ENCODE measurements at places on chromosomes 3 and 15.

- DNase-seq: peak; percentile 33
Observed at GRCh38 chr3:157089455-157090221, 70.3 kb downstream of the CCNL1 start.

DNA sequence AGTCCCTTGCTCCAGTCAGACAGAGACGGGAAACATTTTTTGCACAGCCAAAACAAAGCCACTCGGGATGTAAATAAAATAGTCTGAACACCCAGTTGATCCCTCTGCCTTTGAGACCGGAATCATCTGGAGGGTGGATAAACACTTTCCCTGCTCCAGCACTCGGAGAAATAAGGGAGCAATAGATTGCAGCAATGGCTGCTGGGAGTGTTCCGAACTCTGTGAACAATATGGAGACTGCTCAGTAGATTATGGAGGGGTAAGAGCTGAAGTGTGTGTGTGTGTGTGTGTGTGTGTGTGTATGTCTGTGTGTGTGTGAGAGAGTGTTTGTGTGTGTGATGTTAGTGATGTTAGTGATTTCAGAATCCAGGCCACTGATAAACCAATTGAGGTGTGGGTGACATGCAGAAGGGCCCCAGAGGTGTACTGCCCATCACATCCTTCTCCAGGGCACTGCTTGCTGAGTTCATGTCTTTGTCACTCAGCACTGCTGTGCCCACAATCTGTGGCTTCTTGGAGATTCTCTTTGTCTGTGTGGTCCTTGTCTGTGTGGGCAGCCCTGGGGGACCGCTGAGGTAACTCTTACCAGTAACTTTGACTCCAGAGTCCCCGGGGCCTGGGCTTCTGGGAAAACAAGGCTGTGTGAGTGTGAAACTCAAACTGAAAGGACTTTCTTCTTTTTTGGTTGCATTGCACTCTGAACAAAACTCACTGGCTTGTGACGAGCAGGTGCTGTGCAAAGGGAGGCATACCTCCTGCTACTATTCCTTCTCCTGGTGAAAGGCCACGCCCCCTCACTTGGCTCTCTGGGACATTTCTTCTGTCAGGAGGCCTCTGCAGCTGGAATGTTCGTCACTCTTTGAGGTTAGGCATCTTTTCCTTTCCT, 23.0 kb downstream of the CRYGS start:
- no peak for DNase-seq

GRCh38 chr3:193230610-193231009, 10.4 kb upstream of the PLAAT1 start:
- no peak for DNase-seq

DNA sequence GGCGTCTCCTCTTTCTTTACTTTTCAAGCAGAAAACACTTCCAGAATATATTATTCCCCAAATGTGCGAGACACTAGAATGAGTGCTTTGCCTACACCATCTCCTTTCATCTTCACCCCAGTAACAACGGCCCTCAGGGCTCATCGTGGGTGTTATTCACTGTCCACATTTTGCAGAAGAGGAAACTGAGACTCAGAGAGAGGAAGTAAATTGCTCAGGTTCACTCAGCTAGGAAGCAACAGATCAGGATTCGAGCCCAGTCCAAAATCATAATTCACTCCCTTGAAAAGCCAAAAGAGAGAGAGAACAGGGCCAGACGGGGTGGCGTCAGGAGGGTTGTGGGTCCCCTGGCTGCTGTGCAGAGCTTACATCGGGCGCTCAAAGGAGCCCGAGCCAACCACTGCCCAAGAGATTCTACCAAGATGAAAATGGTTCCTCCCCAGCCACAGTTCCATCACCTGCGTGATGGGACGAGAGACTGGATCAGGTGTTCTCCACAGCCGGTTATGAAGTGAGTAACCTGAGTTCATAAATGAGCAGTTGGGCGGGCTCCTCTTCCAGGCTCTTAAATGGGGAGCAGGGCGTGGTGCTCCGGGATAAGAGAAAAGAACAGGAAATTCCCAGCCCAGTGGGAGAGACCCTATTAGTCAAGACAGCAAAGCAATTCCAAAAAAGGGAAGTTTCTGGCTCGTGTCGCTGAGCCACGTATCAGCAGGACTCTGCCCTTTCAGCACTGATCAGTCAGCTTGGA, 48.6 kb upstream of the FLNB start:
- no peak for DNase-seq

- no peak for DNase-seq
Observed at GRCh38 chr3:192884777-192885773, 32.6 kb downstream of the MB21D2 start.

GRCh38 chr3:38990621-38991020, 61.1 kb downstream of the SCN11A start:
- DNase-seq: no peak

GRCh38 chr3:16476636-16477035, 36.9 kb downstream of the RFTN1 start:
- no peak for DNase-seq

DNA sequence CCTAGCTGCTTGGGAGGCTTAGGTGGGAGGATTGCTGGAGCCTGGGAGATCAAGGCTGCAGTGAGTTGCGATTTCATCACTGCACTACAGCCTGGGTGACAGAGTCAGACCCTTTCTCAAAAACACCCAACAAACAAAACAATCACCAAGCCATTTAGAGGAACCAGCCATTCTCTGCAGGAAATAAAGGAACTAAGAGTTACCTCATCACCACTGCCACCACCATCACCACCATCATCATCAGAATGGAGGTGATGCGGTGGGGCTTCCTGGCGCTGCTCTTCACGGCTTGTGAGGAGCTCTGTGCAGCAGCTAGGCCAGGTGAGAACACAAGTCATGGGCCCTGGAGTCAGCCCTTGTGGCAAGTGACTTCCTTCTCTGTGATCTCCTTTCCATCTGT, 37.7 kb upstream of the KLHL25 start:
- no peak for DNase-seq

- DNase-seq: no peak
Observed at GRCh38 chr3:101501783-101502182, 11.2 kb downstream of the SENP7 start.

DNA sequence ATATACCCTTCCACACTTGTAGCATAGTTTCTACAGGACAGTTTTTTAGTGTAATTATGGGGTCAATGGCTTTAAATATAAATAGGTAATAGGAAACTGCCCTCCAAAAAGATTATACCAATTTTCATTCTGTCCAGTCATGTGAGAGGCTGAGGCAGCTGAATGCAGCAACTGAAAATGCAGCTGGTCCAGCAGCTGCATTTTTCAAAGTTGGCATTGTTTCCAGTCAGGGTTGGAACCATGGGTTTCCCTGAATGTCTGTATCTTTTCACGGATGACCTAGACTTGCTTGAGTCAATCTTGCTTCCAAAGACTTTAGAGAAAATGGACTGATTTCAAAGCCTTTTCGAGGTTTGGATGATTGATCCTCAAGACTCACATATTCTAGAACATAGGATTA, 9.9 kb upstream of the KNL1 start:
- no peak for DNase-seq

- DNase-seq: no peak
Observed at GRCh38 chr3:72229952-72230351, 445.0 kb upstream of the PROK2 start.

DNA sequence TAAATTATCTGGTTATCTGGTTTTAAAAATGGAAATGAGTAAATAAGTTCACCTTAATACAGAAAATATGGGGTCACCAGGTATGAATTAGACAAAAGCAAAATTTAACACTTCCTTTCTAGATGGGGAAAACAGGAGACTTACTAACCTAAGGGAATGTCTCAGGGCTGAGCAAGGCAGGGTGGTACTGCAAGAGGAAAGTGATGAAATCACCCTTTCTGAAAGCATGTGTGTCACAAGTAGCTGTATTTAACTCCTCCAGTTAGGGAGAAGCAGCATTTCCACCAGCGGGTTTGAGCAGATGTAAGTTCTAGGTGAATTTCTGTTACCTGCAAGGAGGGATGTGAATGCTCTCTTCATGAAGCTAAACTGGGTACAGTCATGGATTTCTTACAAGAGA, 629.1 kb downstream of the MECOM start:
- DNase-seq: no peak

GRCh38 chr3:83218383-83219200, 1457.1 kb upstream of the GBE1 start:
- no peak for DNase-seq

GRCh38 chr3:155581579-155581978, 163.3 kb downstream of the PLCH1 start:
- no peak for DNase-seq

DNA sequence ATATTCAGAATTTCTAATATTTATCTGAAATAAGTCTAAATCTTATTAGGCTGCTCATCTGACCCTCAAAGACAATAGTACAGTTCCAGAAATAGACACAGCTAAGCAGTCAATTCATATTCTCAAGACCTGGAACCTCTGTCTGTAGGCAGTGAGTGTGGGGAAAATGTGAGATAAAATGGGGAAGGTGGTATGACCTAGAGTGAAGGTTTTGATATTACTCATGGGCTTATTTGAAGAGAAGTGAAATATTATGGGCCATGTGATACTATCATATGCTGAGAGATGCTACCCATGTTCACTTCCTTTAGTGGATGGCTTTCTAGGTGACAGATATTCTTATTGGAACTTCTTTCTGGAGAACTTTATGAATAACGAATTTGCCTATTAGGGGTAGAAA, 33.5 kb downstream of the TGFBR2 start:
- no peak for DNase-seq

DNA sequence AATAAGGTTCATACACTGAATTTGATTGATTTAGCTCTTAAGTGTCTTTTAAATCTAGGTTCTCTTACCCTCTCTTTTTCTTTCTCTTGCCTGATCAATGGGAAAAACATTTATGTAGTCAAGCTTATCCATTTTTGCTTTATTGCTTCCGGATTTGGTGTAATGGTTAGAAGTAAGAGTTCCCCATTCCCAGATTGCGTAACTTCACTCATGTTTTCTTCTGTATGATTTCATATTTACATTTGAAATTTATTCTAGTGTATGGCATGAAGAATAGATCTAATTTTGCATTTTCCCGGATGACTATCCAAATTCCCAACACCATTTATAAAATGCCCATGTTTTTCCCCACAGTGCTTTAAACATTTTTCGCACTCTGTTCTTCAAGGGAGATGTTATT, 27.9 kb upstream of the SV2B start:
- no peak for DNase-seq

DNA sequence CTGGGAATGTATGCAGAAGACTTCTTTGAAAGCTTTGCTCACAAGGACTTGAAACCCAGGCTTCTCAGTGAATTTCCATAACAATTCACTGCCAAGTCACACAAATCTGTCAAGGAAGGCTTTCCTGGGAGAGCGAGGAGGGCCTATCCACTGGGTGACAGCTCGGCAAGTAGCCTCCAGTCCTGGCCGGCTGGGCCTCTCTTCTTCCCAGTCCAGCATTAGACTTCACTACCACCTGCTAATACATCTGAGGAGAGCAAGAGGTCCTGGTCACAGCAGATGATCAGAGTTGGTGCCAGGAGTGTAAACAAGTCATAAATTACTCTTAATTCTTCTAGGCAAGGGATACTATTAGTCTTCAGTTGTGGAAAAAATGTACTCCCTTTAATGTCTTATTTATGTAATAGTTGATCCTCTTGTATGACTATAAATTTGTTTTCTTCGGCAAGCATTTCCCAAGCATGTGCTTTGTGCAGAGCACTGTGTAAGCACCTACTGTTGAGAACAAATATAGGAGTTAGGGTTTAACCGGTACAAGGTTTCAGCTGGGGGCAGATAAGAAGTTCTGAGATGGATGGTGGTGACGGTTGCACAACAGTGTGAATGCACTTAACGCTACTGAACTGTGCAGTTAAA, 162.9 kb downstream of the VGLL4 start:
- DNase-seq: no peak

DNA sequence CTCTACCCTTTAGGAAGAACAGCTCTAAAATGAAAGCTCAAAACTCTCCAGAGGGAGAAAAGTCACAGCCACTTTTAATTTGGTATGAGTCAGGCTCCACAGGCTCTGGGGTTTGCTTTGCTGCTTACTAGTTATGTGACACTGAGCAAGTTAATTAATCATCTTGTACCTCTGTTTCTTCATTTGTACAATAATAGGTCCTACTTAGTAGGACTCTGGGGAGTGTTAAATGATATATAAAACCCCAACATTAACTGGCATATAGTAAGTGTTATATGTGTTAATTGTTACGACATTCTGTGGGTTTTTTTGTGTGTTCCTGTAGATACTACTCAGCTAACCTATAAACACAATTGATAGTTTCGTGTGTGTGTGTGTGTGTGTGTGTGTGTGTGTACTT, 6.6 kb downstream of the ACKR2 start:
- no peak for DNase-seq

- DNase-seq: no peak
Observed at GRCh38 chr3:159919873-159920272, 68.8 kb upstream of the IL12A start.

DNA sequence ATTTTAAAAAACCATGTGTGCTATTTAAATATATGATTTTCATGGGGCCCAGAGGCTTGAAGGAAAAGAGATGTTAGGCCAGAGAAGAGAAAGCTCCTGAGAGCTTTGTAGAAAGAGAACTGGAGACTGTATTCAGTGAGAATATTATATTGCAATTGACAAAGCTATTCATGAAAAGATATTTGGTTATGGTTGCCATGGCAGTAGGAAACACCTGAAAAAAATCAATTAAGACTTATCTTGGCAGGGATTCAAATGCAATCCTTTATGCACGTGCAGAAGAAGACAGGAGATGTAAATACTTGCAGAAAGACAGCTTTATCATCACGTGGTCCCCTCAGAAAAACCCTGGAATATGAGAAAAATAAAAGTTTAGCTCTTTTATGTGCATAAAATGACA, 636.0 kb upstream of the TBL1XR1 start:
- DNase-seq: no peak

GRCh38 chr15:62900071-62900802, 142.3 kb upstream of the TPM1 start:
- no peak for DNase-seq

DNA sequence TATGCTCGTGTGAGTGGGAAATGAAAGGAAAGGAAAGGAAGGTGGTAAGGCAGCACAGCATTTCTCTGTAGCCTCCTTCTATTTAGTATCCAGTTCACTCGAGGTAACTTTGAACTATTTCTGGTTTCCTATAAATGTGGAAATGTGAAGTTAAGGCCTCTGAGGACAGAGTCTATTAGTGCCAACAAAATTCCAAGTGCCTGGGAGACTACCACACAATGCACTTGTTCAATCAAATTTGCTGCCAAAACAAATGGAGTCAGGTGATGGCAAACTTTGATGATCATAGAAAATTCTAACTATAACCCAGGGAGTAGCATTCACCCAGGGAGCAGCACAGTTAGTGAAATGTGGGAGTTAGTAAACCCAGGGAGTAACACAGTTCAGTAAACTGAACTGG, 155.1 kb downstream of the ALCAM start:
- no peak for DNase-seq

DNA sequence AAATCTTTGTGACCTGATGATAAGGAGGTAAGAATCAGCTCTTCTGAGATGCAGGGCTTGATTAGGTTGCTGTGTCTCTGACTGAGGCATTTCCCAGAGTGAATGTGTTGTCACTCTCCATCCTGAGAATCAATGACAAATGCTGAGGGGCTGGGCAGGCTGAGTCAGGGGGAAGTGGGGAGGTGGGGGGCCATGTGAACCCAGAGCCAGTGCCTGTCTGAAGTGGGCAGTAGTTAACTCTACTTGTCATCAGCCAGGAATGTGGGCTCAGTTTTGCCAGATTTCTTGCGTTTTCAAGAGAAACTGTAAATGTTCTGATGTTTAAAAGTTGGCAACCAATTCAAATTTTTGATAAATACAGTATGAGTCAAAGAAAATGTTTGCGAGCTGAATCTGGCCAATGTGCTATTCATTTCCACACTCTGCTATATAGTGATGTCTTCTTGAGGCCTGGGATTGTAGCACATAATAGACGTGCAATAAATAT, 3.1 kb upstream of the BNC1 start:
- DNase-seq: no peak
